Motor neuron (in vitro differentiated cells): ENCODE measurements at places on chromosomes 16 and 17. TPM values are rescaled to one million over a fixed set of nuclear protein-coding genes. Genes with fewer than 3 reads are reported as not detected.

Gene UMOD
- total RNA-seq, result not detected in 2 replicates

Gene TRPV2
- 2.2 and 2.9 TPM in 2 replicates for total RNA-seq

Gene LDHD
- 1.1 and 1.5 TPM in 2 replicates for total RNA-seq

Gene PIPOX
- total RNA-seq, result 5.7 and 6.1 TPM in 2 replicates

Gene MMP25
- 0.53 and 1.00 TPM in 2 replicates for total RNA-seq

Gene ACAP1
- 11.4 and 14.0 TPM in 2 replicates for total RNA-seq

Gene CNGB1
- total RNA-seq, result 0.11 and 0.35 TPM in 2 replicates

Gene SLC47A2
- total RNA-seq, result 0.63 and 0.71 TPM in 2 replicates

Gene NOXO1
- total RNA-seq, result not detected in 2 replicates

Gene CDH13
- 10.3 and 13.2 TPM in 2 replicates for total RNA-seq

Gene EFCAB5
- total RNA-seq, result 0.91 and 0.96 TPM in 2 replicates

Gene CSH2
- total RNA-seq, result not detected in 2 replicates

Gene SDR42E1
- 0.04 and 0.77 TPM in 2 replicates for total RNA-seq

Gene JMJD6
- 23.6 and 25.6 TPM in 2 replicates for total RNA-seq

Gene C17orf50
- total RNA-seq, result 0.47 and 0.78 TPM in 2 replicates

Gene STH
- 0.78 and 1.8 TPM in 2 replicates for total RNA-seq

Gene TP53TG3
- total RNA-seq, result 0.30 and 0.63 TPM in 2 replicates

Gene CRYBA1
- total RNA-seq, result 0.54 TPM in 1 of 2 replicates, not detected in the other

Gene SP2
- total RNA-seq, result 3.1 and 5.4 TPM in 2 replicates

Gene CASKIN1
- total RNA-seq, result 7.4 and 9.6 TPM in 2 replicates

Gene ACSM5
- 1.0 TPM in 1 of 2 replicates, not detected in the other for total RNA-seq

Gene MEOX1
- 0.24 and 0.39 TPM in 2 replicates for total RNA-seq

Gene MT1G
- 378 and 432 TPM in 2 replicates for total RNA-seq

Gene KRT39
- not detected in 2 replicates for total RNA-seq

Gene NPIPA1
- 93.7 and 116 TPM in 2 replicates for total RNA-seq

Gene ITGA2B
- 1.4 and 2.2 TPM in 2 replicates for total RNA-seq
